CD4-positive, alpha-beta T cell treated with Interleukin-10 for 1 hour (primary cell): ENCODE measurements at places on chromosomes 4 and X.

DNA sequence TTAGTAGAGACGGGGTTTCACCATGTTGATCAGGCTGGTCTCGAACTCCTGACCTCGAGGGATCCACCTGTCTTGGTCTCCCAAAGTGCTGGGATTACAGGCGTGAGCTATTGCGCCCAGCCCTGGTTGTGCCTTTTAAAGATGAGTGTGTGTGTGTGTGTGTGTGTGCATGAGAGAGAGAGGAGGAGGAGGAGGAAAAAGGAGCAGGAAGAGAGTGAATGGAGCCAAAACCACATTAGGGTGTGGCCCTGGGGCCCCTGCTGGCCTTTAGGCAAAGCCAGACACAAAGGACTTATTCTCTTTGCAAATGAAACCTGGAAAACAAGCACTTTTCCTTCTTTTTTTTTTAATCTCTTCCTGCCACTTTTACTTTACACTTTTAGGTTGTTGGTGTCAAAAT, 48.2 kb upstream of the KLF3 start:
- no peak for DNase-seq

DNA sequence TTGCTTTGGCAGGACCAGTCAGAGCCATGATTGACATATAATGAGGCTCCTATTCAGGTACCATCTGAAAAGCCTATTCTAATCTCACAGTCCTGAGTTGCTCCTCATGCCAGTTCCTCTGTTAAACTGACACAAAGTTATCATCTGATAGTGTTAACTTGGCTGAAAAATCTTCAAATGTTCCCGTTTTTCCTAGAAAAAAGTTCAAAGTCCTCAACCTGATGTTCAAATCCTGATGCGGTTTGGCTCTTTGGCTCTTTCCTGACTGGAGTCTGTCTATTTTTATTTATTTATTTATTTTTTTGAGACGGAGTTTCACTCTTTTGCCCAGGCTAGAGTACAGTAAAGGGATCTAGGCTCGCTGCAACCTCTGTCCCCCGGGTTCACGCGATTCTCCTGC, 244.2 kb downstream of the ANKRD50 start:
- DNase-seq: no peak

DNA sequence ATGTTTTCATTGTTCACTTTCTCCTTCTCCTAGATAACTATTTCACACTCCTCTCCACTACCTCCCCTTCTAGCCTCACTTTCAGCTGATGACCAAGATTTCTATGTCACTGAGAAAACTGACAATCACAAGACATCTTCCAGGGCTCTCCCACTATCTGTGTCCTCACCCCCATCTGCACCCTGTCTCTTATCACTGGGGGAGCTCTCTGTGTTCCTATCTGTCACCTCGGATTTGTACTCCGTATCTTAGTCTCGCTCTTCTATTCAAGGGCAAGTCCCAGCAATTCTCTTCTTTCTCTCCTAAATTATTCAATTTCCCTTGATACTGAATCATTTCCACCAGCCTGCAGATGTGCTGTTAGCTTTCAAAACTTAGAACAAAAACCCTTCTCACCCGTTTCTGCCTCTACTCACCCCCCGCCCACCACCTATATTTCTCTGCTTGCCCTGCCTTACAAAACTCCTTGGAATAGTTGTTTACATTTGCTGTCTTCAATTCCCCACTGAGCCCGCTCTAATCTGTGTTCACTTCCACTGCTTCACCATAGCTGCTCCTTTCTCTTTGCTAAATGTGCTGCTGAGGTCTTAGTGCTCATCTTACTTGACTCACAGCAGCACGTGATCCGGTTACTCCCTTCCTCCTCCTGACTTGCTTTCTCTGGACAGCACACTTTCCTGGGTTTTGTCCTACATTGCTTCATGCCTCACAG, 293.2 kb downstream of the UNC5C start:
- DNase-seq: no peak

DNA sequence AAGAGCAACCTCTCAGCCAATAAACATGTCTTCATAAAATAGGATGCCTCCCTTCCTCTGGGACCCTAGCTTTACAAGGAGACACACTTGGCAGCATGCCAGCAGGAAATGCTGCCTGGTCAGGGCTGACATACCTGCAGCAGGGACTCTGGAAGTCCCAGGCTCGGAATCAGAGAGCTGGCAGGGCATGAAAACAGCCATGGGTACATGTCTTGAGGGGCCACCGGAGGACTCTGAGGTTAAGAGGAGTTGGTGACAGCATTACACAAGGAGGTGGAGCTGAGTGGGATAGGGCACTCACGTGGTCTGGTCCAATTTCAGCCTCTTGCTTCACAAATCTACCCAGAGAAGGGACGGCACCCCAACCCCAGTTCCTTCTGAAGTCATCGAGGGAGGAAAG, 15.7 kb downstream of the MSX1 start:
- no peak for DNase-seq

- DNase-seq: no peak
Observed at GRCh38 chr4:52866734-52867133, 4.6 kb downstream of the RASL11B start.

GRCh38 chrX:794311-794710, 163.7 kb downstream of the SHOX start:
- DNase-seq: no peak

GRCh38 chr4:836750-837301, 10.9 kb upstream of the CPLX1 start:
- DNase-seq: no peak

DNA sequence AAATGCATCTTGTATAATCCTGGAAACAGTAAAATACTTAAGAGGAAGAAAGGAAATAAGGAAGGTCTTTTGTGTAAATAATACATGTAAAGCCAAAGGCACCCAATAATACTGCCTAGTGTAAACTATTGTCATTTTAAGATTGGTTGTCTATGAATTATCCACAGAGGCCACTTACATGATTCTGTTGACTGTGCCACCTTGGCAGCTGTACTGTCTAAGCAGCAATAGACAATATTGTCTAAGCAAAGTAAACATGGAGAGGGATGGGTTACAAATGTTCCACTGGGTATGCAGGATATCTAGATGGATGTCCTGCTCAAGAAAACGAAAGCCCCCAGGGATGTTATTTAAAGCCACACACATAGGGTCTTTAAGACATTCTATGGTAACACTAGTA, 19.4 kb downstream of the BEND4 start:
- no peak for DNase-seq

DNA sequence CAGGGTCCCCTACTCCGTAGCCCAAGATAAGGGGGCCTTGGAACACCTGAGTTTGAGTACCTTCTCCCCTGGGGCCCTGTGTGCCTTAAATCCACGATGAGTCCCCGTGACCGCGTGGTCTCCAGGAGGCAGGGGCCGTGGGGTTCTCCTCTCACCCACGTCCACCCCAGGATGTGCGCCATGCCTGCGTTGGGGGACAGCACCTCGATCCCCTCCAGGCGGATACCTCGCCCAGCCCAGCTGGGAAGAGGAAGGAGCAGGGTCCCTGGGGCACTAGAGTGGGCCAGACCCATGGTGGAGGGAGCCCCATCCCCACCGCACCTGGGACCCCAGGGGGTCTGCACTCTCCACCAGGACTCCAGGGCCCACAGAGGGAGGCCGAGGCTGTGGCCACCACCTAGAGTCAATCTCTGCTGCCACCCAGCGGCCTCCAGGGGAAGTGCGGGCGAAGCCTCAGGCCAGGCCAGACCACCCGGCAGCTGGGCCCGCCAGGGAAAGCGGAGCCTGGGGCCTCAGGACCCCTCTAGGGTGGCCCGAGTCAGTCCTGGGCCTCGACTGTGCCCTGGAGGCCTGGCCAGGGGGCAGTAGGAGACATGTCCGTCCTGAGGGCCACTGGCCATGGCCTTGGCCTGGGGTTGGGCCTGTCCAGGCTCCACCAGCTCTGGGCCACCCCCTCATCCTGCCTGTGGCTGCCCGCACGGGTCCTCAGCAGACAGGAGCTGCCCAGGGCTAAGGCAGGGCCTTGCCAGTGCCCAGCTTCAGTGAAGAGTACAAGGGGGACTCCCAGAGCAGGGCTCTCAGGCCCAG, 55.0 kb downstream of the FAM53A start:
- peak; percentile 75 for DNase-seq

GRCh38 chrX:46551494-46552128, 6.4 kb upstream of the ZNF674 start:
- no peak for DNase-seq

DNA sequence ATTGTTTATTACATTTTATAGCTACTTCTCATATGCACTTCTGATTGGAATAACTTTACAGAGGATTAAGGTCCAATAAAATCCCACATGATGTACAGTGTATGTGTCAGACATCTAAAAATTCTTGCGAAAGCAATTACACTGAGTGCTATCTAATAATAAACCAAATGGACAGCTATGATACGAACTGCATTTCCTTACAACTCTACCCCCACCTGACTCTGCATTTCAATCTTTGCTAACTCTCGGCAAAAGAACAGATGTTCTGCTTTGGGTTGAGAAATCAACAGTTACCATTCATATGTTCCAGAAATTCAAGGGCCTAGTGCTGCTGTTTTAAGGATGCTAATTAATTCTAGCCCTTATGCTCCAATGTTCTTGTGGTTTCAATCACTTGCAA, 287.9 kb upstream of the NOCT start:
- DNase-seq: no peak

DNA sequence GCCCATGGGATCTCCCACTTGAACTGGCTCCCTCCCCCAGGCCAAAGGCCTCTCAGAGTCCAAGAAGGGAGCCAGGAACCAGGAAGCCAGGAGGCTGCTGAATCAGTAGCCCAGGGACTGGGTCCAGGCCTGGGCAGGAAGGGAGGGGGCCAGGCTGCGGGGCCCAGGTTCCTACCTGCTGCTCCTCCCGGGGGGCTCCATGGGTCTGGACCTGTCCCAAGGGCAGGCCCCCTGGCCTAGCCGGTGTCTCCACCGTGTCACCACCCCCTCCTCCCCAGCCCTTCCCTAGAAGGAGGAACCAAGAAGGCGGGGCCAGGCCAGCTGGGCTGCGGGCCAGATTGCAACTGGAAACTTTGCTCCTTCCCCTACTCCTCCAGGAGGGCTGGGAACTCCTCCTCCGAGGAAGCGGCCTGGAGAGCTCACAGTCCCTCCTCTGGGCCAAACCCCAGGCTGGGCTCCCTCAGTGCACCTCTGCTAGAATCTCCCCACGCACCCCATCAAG, at the start of gene IQSEC2:
TSS of gene IQSEC2 (minus strand) at position 264 of the 502 bp plus-strand sequence.
- DNase-seq: no peak

GRCh38 chr4:38919494-38919893, 51.9 kb downstream of the FAM114A1 start:
- DNase-seq: no peak

GRCh38 chrX:8274170-8274569, 103.1 kb upstream of the VCX2 start:
- DNase-seq: no peak

DNA sequence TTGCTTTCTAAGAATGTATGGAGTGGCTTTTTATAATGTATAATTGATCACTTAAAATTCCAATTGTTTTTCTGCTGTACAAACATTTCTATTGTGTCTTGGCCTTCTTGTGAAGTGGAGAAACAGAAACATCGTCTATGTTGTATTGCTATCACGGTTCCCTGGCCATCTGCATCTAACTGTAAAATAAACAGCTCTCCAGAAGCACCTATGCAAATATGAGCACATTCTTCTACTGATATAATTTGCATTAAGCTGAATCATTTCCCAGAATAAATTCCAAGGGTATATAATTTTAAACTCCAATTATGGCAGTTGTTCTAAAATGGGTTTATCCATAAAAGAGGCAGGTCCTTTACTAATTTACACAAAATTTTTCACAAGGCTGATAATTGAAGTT, 261.6 kb upstream of the STS start:
- no peak for DNase-seq

DNA sequence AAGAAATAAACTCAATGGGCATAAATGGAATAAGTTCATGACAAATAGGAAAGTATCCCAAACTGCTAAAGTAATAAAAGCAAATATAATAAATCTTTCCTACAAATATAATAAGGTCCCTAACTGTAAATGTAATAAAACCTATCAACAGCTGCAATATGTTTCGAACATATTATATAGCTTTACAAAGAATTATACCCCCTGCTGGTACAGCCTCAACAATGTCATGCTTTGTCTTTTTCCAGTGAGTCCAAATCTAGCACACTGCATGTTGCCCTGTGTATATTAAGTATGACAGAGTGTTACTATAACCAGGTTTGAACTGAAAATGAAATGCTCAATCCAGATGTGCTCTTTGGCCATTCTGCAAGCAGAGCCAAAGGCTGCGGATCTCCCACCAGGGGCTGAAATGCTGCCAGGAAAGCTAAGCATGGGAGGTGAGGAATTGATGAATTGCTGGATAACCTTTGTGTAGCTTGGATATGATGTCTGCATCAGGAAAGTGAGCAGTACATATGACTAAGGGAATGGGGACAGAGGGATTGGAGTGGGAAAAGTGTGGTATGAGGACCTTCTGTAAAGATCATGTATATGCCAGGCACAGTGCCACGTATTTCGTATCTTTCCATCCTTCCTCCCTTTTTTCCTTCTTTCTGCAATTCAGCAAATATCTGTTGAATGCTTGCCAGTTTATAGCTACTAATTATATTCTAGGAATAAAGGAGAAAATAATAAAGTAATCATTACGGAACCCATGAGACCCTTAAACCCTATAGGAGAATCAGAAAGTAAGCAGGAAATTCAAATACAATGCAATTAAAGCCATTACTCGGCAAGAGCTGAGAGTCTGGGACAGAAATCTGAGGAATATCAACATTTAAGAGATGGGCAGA, 954.6 kb upstream of the LCORL start:
- no peak for DNase-seq

- DNase-seq: peak; percentile 41
Observed at GRCh38 chrX:75603833-75604232, 81.0 kb upstream of the ZDHHC15 start.

- no peak for DNase-seq
Observed at GRCh38 chr4:188175288-188175687, 36.0 kb downstream of the TRIML1 start.

DNA sequence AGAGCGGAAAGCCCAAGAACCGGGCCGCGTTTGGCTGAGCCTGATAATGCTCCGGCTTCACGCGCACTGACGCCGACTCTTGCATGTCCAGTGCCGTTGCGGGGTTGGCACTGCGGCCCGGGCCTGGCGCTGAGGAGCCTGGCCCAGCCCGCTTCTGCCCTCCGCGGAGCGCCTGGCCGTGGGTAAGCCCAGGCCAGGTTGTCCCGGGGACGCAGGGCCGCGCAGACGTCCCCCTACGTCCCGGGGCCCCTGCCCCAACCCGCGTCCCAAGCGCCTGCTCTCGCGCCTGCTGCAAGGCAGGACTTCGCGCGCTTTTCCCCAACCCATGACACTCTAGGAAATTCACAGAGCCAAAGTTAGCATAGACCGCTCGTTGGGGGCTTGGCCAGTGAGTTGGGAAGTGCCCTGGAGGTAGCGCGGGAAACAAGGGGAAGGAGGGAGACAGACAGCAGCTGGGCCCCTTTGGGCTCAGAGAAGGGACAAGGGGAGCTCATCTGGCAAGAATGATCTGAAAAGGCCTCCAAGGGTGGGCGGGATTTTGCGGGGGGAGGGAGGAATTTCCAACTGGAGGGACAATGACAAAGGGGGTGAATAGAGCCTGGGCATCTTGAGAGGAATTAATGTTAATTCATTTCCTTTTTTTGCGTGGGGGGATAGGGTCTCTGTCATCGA, 665 bp upstream of the LRPAP1 start:
- DNase-seq: no peak

DNA sequence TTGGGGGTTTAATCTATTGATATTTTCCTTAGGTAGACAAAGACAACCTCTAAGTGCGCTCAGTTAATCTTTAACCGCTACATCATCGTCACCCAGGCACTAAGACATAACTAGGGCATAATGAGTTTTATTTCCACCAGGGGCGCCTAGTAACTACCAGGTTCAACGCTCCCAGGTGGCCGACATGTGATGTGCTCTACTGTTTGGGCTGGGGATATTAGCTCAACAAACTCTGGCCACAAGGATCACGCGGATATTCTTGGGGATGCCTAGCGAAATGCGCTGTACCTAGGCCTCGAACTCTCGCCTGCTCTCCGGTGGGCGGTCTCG, 915 bp upstream of the RAB33B start:
- DNase-seq: peak; percentile 86
